Coronary artery (tissue), 2 donors: ENCODE measurements at places on chromosomes 7 and 10.

- no peak for DNase-seq
Observed at GRCh38 chr10:8508882-8509281, 454.4 kb downstream of the GATA3 start.

DNA sequence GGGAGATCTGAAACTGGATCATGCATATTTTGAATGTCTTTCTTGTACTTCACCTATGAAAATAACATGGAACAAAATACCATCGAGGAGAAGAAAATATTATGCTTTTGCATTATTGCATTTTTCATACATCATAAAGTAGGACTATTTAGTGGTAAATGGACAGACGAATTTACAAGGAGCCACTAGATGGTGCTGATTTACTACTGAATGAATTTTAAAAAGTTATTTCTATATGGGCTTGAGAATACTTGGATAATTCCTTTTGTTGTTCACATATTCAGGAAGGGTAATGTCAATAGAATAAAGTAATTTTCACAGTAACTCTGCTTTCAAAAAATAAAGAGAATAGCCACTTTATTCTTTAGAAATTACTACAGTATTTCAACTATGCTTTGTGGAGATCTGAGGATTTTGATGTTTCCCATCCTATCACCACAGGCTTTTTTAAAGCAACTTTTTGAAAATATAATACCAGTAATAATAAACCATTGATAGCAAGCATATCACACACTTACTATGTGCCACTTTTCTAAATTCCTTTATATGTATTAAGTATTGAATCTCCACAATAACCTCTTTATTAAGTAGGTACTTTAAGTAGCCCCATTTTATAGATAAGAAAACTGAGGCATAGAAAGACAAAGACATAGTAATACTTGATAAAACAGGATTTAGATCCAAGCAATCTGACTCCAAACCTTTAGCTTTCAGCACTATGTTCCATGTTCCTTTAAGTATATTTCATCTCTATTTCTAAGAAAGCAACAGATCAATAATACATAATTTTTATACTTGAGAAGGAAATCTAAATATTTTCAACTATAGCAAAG lies 38.6 kb downstream of the NEBL start:
- DNase-seq = no peak

- no peak for DNase-seq
Observed at GRCh38 chr7:51123322-51124019, 193.1 kb downstream of the COBL start.

DNA sequence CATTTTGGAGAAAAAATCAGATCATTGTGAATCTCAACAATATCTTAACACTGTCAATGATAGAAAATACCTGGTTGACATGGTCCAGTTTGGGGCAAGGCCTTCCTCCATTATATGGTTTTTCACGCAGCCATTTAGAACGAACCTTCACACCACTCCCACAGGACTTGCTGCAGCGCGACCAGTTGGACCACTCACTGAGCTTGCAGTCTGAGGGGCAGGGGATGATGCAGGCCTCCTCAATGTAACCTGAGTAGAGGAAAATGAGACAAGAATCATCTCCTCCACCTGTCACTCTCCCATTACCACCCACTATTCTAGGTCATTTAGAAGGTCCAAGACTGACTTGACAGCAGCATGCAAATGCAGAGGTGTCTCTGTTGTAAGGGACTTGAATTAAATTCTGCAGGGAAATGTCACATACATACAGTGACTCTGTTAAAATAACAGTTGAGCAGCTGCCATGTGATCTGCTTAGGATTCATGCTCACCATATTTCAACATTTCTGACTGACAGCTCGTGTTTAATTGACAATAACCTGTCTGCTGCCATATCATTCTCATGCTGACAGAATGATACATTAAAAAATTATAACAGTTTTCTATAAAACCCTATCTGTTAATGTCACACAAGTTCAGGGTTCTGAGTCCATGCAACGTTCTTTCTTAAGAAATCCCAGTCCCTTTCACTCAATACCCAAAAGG lies 403.0 kb downstream of the THSD7A start:
- DNase-seq = no peak

DNA sequence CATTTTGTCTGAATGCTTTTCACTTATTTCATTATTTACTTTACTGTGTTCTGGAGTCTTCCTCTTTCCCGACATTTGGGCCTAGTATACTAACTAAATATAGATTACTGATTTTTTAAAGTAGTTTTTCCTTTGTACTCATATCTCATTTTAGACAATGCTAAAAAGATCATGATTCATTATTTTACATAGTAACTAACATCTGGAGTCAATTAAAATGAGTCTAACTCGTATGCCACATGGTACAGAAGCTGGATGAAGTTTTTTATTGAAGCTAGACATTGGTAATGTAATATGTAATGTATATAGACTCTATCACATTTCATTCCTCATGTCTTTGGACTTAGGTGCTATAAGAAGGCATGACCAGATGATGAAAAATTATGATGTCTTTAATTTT lies 156.3 kb upstream of the HGF start:
- no peak for DNase-seq

GRCh38 chr7:31091924-31092434 lies 39.9 kb downstream of the ADCYAP1R1 start:
- DNase-seq = no peak

DNA sequence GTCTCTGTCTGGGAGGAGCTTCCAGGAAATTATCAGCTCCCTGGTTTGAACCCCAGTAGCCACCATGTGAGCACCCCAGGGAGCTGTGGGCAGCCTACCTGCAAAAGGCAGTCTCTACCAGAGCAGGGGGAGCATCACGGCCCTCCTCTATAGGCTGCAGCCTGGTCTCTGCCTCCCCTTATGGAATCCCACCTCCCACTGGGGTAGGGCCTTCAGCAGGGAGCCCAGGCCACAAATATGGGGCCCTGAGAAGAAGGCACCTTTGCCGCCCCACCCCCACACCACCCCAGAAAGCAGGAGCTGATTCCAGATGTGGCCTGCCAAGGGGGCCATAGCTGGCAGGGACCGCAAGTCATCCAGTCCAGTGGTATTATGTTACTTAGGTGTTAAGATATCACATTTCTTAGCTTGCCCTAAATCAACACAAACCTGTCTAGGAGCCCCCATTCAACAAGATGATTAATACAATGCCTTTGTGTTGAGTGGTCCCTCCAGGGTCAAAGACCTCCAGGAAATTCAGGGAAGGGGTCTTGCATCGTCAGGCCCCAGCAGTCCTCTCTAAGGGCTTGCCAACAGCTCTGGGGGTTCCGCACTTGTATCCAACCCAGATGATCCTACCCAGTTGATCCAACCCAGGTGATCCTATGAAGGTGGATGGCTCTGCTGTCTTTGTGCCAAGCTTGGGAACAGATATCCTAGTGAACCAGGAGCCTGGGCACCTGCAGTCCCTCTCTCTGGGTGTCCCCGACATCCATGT lies 114.9 kb downstream of the OAT start:
- no peak for DNase-seq
